ENCODE measurements at places on chromosomes 6 and 20.

- no peak for DNase-seq
Observed at GRCh38 chr6:163087981-163088380, 326.5 kb upstream of the QKI start.

DNA sequence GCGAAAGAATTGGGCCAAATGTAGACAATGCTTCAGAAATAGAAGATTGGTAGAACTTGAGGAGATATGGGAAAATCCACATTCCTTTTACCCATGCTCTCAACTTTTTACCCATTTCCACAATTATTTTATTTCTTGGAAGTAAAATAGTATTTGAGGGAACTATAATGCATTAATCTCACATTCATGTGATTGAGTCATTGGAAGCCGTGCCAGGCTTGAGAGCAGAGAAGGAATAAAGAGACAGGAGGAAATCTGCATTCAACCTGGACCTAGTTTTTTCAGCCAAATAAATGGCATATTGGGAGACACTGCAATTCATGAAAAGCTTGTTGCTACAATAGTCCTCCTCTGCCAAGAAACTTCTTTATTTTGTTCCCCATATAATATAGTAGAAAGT lies 2.8 kb upstream of the NUP153 start:
- no peak for DNase-seq

GRCh38 chr6:125906158-125906998 lies 50.2 kb upstream of the HINT3 start:
- DNase-seq: no peak

- no peak for DNase-seq
Observed at GRCh38 chr6:124765280-124765679, 197.0 kb upstream of the RNF217 start.

- no peak for DNase-seq
Observed at GRCh38 chr6:14499841-14500240, 382.3 kb downstream of the CD83 start.

- DNase-seq: no peak
Observed at GRCh38 chr6:12174878-12175277, 115.3 kb upstream of the EDN1 start.

GRCh38 chr6:159842035-159842434 lies 42.0 kb downstream of the PNLDC1 start:
- no peak for DNase-seq

GRCh38 chr6:169894377-169894960 lies 143.0 kb downstream of the ERMARD start:
- DNase-seq: no peak

DNA sequence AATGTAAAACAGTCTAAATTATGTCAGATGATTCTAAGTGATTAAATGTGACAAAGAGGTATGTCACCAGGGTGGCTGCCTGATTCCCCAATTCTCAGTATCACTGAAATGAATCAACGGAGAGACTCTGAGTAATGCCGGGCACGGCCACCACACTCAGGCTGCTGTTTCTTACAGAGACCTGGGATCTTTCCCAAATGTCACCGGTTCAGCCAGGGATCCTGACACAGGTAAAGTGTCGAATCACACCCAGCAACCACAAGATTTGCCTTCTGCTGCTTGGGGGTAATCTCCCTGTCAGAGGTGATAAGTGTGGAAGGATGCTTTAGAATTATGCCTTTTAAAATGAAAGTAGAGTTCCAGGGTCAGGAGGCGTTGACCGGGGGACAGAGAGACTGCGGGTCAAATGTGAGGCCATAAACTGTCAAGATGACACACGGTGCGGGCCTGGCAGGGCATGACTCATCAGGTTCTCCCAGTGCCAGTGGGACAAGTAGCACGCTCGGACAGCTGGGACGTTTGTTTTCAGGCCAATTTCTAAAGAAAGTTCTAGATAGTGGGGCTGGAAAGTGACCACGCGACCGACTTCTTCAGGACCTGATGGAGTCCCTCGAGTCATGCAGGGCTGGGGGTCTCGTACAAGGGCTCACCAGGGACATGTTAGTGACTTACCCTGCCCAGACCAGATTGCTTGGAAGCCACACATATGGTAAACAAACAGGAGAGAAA lies 48.9 kb downstream of the PRDM1 start:
- DNase-seq: no peak

GRCh38 chr6:8579372-8579771 lies 144.0 kb upstream of the SLC35B3 start:
- no peak for DNase-seq

DNA sequence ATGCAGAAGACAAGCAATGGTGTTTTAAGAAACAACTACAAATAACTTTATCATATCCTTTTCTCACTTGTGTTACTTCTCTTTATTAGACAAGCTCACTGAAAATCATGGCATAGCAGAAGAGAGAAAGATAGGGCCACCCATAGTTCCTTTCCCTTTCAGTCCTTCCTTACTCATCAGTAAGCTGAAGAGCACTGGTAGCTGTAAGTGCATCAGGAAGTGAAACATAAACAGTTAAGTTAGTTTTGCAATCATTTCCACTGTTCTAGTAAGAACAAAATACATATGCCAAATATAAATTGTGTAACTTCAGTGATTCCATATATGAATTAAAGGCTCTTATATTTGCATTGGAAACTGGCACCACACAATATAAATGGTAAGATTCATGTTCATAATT lies 220.1 kb downstream of the HACE1 start:
- DNase-seq: no peak

- DNase-seq: no peak
Observed at GRCh38 chr6:24529985-24530384, 35.2 kb downstream of the ALDH5A1 start.

DNA sequence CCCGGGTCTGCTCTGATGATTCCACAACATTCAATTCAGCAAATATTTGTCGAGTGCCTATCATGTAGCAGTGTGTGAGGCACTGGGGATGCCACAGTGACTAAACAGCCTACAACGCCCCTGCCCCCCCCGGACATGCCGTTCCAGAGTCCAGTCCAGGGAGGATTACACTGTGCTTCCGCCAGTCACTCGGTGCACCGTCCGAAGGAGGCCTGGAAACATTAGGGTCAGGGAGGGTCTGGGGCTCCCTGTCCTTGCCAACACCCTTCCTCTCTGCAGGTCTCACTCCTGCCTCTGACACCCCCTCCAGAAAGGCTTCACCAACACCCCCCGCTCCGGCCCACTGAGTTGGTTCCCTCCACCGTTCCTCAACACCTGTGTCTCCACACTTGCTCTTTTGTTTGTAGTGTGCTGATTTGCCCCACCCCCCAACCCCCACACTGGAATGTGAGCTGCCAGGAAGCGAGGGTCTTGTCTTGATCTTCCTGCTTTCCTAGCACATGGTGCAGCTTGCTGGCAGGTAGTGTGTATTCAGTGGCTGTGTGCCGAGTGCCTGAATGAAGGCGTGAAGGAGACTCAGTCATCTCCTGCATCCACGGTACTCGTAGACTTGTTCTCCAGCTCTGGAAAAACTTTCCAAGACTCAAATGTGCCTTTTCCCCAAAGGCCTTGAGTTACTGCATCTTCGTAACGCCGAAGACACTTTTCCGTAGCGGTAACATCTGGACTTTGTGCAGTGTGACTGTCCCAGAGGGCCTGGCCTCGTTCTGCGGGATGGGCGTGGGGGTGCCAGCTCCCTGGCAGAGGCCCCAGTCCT lies 150.4 kb downstream of the ZDHHC14 start:
- no peak for DNase-seq

All from T-helper 2 cell treated with Interferon-gamma antibody and Interleukin-4, amounts not matched to agents 5 μg/mL and 100 μg/mL, for 36 hours (primary cell).